ENCODE measurements at places on chromosomes 1 and 21.

DNA sequence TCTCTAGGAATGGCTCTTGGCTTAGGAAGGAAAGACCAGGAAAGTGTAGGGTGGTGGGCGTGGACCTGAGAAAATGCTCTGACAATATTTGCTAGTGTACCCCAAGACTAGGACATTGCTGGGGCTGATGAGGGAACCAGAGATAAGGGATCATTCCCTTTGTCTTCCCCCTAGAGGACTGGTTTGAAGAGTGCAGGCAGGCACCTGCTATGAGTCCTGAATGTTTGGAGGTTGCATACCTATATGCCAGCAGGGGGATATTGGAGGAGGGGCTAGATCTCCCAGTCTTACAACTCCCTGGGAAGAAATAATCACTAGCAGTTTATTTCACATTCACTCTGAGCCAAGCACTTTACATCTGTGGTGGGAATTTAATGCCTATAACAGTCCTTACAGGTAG lies 6.0 kb upstream of the BCL10 start:
- no peak for DNase-seq

- no peak for DNase-seq
These were observed 9.5 kb downstream of the DNM3 start for GRCh38 chr1:171850651-171851350.

GRCh38 chr1:209539576-209539975 lies 43.9 kb upstream of the CAMK1G start:
- DNase-seq = no peak

DNA sequence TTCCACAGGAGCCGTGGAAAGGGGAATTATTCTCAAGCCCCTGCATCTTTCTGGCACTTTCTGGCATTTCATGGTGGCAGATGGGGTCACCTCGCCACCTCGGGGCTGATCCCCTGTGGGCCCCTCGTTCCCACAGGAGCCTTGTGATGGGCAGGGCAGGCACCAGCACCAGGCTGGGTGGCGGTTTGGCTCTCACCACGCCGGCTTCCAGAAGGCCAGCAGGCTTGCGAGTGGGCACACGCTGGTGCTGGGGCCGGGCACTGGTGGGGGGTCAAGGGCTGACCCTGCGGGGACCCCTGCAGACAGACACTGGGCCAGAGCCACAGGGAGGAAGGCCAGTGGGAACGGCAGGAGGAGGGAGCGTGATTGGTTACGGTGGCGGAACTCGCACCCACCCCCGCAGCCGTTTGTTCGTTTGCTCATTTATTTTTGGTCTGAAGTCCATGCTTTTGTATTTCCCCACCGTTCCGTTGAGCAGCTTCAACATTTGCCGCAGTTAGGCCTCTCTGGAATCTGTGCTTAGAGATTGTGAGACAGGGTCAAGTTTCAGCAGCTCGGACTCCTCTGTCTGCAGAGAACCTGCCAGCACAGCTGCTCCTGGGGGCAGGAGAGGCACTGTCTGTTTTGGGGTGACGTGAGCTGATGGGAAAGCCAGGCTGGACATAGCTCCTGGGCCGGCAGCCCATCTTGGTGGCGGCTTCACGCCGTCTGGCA lies 5.3 kb downstream of the COL18A1 start:
- no peak for DNase-seq

DNA sequence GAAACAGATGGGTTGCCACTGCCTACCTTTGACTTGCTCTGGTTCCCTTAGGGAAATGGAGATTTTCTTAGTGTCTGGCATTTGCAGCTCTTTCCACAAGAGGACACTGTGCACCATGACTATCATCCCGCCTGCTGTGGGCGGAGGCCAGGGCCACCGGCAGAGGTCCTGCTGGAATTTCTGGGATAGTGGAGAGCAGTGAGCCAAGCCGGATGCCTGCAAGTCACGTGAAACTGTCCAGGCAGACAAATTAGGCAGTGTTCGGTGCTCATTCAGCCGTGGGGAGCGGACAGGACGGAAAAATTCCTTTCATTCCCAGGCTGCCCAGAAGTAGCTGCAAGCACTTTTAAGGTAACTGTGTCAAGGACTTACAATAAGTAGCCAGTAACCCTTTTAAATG lies 43.4 kb downstream of the IGSF5 start:
- DNase-seq = no peak

DNA sequence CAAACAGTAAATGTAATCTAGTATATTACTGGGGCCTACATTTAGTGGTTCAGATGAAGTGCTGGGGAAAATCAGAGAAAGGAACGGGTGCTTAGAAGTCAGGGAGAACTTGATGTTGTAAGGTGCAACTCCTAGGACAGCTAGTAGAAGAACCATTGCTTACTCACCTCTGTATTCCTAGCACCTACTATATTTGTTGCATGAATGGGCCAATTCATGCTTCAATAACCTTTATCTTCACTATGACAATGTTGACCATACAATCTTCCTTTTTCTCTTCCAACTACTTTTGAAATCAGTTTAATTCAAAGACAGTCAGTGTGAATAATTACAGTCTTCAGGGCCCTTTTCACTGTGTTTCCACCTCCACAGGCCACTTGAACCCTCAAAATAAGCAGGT lies 125.0 kb upstream of the DMRTA2 start:
- DNase-seq = no peak

DNA sequence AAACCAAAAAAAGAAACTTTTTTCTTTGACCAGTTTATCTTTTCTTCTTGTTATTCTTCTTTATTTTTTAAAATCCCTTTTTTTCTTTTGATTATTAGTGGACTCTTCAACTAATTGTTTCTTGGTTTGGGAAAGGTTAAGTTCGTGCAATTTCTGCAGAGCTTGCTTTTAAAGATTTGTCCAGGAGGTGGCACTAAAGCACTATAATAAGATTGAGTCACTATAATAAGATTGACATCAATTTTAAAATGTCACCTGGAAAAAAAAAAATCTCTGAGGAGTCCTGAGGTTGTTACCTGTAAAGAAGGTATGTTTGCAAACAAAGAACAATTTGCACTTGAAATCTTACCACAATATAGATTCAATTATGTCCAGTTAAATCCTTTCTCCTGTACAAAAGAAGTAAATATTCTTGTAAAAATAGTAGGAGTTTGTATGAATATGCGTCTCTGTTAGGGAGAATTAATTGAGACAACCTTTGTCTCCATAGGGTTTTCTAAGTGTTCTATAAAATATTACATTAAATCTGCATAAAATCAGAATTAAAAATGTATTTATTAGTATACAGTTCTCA lies 166.7 kb downstream of the ADGRL4 start:
- peak; percentile 2 for DNase-seq

- DNase-seq = no peak
These were observed 29.2 kb downstream of the RNU1-1 start for GRCh38 chr1:16484931-16485330.

DNA sequence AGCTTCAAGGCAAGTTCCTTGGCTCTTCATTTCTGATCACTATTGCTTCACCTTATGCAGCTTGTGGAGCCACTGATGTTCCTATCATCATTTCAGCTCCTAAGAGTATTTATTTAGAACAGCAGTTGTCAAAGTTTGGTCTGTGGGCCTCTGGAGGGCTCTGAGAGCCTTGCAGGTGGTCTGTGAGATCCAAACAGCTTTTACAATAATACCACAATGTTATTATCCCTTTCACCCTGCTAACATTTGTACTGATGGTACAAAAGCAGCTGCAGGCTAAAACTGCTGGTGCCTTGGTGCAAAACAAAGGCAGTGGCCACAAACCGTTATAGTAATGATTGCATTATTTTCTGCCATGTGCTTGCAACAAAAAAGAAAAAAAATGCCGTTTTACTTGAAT lies 33.8 kb downstream of the PATJ start:
- no peak for DNase-seq

- no peak for DNase-seq
These were observed 10.3 kb downstream of the ADGRB2 start for GRCh38 chr1:31753707-31754349.

GRCh38 chr1:69587391-69587790 lies 19.7 kb downstream of the LRRC7 start:
- DNase-seq = no peak

All from naive B cell (primary cell).